ENCODE measurements at places on chromosomes 16 and 17. TPM values are rescaled to one million over a fixed set of nuclear protein-coding genes. Genes with fewer than 3 reads are reported as not detected.

The GRAP gene
- total RNA-seq, result not detected

The SPATA2L gene
- total RNA-seq, result 6.1 TPM

The KCNJ16 gene
- total RNA-seq, result not detected

The TUBG2 gene
- total RNA-seq, result 11.8 TPM

The CA5A gene
- total RNA-seq, result not detected

The RCVRN gene
- total RNA-seq, result not detected

The PDE6G gene
- 1.3 TPM for total RNA-seq

The KRT32 gene
- total RNA-seq, result not detected

The HLF gene
- 0.15 TPM for total RNA-seq

The PRAC1 gene
- total RNA-seq, result not detected

The KRTAP1-5 gene
- 0.59 TPM for total RNA-seq

The DDX28 gene
- total RNA-seq, result 7.7 TPM

The C16orf46 gene
- total RNA-seq, result 1.6 TPM

The HID1 gene
- total RNA-seq, result 0.45 TPM

The ITPRIPL2 gene
- 14.4 TPM for total RNA-seq

The IGF2BP1 gene
- 10.3 TPM for total RNA-seq

Data from bronchus fibroblast of lung (primary cell).